Endothelial cell of umbilical vein (primary cell): ENCODE measurements at places on chromosomes 2 and 18. TPM values are rescaled to one million over a fixed set of nuclear protein-coding genes. Genes with fewer than 3 reads are reported as not detected.

PRKD3 gene
- total RNA-seq: 47.3 and 48.4 TPM in 2 replicates

DNAJC5G gene
- total RNA-seq: 0.16 and 0.77 TPM in 2 replicates

- H3K27ac ChIP-seq: peak overlapping the region; percentile 72
- H3K36me3 ChIP-seq: no peaks in the 10 kb centered on the region
- H3K27me3 ChIP-seq: peaks cover 3% of the 10 kb centered on the region
- no peak overlapping the region for H3K4me3 ChIP-seq
Measured at GRCh38 chr18:7272311-7273049, 41.6 kb downstream of the LRRC30 start.

DNA sequence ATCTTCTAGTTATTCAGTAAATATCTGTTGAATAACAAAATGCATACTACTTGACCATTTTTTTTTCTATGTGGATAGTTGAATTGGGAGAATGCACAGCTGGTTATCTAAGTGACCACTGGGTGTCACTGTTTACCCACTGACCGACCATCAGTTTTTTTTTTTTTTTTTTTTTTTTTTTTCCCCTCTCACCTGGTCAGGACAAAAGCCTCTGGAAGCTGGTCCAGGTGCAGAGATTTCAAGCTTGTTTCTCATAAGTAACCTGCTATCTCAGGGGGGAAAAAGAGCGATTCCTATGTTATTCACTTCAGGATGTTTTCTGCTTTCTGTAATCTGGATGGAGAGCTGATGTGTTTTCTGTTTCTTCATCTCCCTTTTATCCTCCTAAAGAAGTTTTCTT, 256.0 kb downstream of the DCDC2C start:
- H3K27me3 ChIP-seq: no peaks in the 10 kb centered on the region
- no peaks in the 10 kb centered on the region for H3K36me3 ChIP-seq
- no peak overlapping the region for H3K27ac ChIP-seq
- DNase-seq: peak; percentile 29
- H3K4me1 ChIP-seq: no peaks in the 10 kb centered on the region
- no peak overlapping the region for H3K4me3 ChIP-seq
